ENCODE measurements at places on chromosomes 2 and 18. TPM values are rescaled to one million over a fixed set of nuclear protein-coding genes. Genes with fewer than 3 reads are reported as not detected.

DNA sequence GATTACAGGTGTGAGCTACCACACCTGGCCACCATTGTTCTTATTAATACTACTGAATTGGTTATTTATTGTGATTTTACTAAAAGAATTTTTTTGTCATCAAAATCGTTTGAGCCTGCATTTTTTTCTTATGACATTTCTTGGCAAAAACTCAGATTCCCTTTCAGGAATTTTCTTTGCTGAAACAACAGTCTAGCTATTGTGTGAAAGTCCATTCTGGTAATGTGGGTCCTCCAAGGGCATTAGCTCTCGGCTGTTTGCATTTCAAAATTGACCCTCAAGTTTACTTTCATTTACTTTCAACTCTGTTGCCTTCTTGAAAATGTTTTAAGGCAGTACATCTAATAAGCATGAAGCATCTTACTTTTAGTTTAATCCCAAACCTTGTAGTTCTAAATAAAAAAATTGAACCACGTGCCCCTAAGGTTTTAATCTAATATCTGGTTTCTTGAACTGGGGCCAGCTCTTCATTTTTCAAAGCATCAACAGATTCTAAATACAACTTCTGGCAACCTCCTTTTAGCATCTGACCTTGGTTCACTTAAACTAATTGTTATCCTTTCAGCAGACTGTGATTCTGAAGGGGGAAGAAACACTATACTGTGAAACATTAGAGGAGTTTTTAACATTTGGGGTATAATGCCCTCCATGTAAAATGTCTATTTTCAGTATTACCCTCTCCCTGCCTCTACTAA is 325.2 kb upstream of the RAB12 start:
- ATAC-seq, result no peak

DNA sequence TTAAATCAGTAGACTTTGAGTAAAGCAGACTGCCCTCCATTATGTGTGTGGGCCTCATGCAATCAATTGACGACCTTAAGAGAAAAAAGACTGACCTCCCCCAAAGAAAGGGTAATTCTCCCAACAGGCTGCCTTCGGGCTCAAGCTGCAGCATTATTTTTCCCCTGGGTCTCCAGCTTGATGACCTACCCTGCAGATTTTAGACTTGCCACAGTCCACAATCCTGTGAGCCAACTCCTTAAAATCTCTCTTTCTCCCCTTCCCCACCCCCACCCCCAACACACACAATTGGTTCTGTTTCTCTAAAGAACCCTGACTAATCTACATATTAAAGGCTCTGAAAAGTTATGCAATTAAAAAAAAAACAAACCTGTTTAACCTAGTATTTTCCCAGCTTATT is 89.4 kb downstream of the RNF152 start:
- ATAC-seq, result no peak

GRCh38 chr2:47741637-47742036 is 41.3 kb upstream of the MSH6 start:
- ATAC-seq, result no peak

GRCh38 chr18:45059695-45060094 is 379.0 kb downstream of the SETBP1 start:
- peak; percentile 85 for ATAC-seq

- ATAC-seq, result no peak
Observed at GRCh38 chr18:79597831-79598632, 81.6 kb upstream of the CTDP1 start.

DNA sequence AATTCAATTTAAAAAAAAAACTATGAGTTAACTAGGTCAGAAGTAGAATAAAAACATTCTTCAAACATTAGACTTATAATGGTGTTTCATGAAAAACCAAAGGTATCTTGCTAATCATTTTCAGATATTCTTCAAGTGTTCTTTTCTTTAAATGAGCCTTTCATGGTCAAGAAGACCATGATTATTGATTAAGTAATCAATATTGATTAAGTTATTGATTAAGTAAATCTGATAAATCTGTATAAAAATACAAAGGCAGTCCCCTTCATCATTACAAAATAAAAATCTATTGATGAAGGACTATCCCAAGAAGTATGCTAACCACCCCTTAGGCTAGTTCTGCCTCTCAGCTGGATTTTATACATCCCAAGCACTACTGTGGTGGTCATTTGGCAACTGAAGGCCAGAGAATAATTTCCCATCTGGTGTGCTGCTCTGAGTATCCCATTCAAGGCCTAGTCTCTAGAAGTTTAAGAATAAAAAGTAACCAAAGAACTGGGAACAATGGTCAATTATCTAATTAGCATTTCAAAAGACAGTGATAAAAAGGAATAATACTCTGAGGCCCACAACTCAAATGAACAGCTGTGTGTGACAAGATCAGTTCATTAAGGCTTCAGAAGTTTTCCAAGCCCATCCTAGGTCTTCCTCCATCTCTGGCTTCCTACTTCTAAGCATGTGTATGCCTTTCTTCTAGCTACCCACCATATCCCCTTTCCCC is 63.5 kb downstream of the TCF4 start:
- peak; percentile 76 for ATAC-seq

DNA sequence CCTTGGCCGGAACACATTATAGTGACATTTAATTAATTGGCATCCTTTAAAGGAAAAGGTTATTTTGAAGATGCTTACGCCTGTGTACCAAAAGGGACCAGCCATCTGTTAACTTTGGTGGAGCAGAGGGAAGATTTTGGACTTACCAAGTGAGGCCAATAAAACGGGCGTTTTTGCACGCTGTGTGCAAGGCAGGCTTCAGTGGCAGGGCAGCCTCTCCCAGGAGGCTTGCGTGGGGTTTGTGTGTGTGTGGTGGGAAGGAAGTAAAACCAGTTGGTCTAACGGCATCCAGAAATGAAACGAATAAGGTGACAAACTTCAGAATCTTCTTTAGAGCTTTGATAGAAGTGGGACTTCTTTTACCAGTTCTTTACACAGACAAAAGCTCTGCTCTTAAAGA is 191.7 kb downstream of the PRKCE start:
- no peak for ATAC-seq

Gene ROCK1
- 24.7 TPM for total RNA-seq

Measured in motor neuron (in vitro differentiated cells).